ENCODE measurements at places on chromosomes 7 and 10.
A peak's percentile ranks its signal among the peaks of the same experiment; 100 is the strongest.

DNA sequence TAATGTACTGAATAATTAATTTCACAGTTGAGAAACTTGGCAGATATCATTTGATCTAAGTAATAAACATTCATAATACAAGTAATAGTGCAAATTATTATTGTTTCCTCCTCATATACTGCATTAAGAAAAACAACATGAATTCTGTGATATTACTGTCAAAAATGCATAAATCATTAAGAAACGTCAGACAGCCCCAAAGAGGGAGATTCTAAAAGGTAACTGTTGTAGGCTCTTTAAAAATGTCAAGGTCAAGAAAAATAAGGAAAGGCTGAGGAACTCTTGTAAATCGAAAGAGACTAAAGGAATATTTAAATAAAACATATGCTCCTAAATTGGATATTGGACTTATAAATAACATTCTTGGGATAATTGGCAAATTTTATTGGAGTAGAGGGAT, 67.9 kb downstream of the CABCOCO1 start:
- no peak for DNase-seq

DNA sequence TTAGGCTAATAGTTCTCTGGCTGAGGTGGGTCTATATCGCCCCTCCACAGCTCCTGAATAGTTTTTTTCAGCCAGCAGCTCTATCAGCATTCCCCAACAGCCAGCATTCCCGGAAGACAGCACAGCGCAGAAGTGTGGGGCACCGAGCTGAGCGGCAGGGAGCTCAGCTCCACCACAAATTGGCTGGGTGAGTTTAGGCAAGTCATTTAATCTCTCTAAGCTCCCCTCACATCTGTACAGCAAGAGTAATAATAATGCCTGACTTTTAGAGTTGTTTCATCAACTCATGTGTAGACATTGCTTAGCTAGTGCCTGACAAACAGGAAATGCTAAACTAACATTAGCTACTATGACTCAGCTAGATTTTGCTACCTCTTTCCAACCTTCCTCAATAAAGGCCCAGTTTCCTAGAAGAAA, 247.9 kb upstream of the PTN start:
- no peak for DNase-seq

- peak; percentile 28 for DNase-seq
These were observed 44.4 kb downstream of the PFKFB3 start for GRCh38 chr10:6247041-6247712.

GRCh38 chr10:29687421-29688164, 52.8 kb upstream of the SVIL start:
- no peak for DNase-seq

Data from astrocyte of the cerebellum (primary cell).